ENCODE measurements at places on chromosomes 1 and 21.
A peak's percentile ranks its signal among the peaks of the same experiment; 100 is the strongest.

- DNase-seq = no peak
Measured at GRCh38 chr1:240027059-240027462, 64.6 kb upstream of the FMN2 start.

DNA sequence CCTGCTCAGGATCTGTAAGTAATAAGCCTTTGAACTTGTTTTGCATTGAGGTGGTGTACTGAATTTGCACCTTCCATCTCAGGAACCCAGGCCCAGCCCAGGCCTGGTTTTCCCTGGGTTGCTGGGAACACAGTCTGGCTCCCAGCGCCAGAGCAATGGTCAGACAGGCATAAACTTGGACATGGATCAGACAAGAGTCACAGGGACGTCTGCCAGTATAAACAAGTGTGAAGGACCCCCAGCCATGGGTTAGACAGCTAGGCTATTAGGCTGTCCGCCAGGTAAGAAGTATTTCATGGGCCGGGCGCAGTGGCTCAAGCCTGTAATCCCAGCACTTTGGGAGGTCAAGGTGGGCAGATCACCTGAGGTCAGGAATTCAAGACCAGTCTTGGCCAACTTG, 5.5 kb downstream of the IFNLR1 start:
- DNase-seq = no peak

- no peak for DNase-seq
Measured at GRCh38 chr1:216457356-216457755, 34.1 kb upstream of the USH2A start.

- DNase-seq = no peak
Measured at GRCh38 chr1:228170666-228171065, 5.1 kb downstream of the IBA57 start.

GRCh38 chr1:54335011-54335754, 71.0 kb downstream of the SSBP3 start:
- DNase-seq = no peak

DNA sequence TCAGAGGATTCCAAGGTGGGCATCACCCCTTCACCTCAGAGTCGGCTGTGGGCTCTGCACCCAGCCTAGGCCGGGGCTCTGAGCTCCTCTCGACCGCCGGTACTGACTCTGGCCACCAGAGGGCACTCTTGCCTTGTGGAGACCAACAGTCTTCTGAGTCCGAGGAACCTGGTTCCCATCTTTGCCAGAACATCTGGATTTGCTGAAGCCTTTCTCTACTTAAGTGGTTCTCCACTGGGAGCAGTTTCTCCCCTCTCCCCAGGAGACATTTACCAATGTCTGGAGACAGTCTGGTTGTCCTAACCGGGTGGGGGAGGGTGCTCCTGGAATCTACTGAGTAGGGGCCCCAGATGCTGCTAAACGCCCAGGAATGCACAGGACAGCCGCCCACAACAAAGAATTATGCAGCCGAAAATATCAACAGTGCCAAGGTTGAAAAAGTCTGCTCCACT, 9.4 kb downstream of the ETV3L start:
- DNase-seq = peak; percentile 72

- no peak for DNase-seq
Measured at GRCh38 chr1:83762039-83762365, 236.9 kb downstream of the TTLL7 start.

DNA sequence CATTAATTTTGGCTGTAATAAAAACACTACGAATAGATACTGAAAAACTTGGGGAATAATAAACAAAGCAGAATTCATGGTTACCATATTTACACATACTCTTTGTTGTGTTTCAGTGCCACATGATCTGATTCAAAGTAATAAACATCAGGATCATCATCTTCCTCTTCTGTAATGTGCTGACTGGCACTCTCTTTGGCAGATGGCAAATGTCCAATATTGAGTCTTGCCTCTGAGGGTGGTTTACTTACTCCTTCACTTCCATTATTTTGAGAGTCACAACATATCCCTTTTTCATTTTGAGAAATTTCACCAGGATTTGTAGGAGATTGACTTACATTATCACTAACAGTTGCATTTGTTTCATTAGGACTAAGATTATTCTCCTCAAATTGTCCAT, 50.7 kb downstream of the ZZZ3 start:
- no peak for DNase-seq

DNA sequence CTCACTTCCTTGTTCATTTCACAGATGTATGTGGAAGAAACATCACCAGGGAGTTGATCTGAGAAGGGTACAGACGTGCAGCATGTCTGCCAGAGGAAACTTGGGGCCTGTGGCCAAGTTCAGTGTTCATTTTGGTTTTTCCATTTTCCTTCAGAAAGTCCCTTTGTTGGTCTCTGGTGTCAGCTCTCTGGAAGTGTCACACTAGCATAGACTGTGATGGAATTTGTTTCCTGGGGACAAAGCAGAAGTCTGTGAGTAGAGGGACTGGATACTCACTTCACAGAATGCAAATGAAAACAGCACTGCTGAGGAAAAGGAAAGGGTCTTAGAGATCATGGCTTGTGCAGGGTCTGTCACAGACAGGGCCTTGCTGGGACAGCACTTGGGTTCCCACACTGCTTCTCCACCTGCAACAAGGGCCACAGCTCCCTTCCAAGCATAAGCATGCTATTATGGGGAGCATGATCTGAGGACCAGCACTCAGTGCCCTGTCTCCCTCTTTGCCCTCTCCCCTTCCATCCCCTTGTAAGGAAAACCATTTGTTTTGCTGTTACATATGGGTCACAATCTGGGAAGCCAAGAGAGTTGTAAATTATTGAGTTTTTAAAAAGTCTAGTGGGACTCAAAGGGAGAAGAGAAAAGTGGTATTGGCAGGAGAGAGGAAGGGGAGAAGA, 31.4 kb upstream of the CD84 start:
- DNase-seq = no peak

- DNase-seq = no peak
Measured at GRCh38 chr1:46041551-46041950, 90.9 kb downstream of the PIK3R3 start.

- DNase-seq = no peak
Measured at GRCh38 chr1:43066578-43066977, 105.5 kb downstream of the EBNA1BP2 start.

DNA sequence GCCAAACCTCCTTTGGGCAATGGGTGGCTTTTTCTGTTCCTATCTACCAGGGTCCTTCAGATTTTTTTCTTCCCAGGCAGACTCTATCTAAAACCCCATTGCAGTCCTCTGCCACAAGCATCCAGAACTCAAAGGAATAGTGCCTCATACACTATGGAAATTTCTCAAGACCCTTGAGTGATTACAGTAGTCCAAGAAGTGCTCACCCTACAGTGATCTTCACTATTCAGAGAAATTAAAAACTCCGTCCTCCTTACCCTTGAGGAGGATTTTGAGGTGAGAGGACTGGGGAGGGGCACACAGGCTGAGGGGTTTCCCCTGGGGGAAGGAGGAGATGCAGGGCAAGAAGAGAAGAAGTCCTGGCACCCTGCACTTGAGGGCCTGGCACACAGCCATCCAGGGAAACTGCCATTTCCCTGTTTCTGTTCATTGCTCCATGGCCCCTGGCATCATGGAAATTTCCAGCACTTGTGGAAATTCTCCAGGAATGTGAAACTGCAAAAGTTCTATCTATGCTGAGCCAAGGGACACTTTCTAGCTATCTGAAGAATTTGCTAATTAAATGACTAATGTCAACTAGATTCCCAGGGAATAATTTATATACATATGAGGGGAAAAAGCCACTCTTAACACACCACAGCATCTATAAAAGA, 102.5 kb upstream of the ATP1B1 start:
- no peak for DNase-seq

GRCh38 chr1:43507296-43508295, 23.1 kb upstream of the PTPRF start:
- no peak for DNase-seq

- no peak for DNase-seq
Measured at GRCh38 chr1:229169399-229169798, 101.5 kb upstream of the RAB4A start.

DNA sequence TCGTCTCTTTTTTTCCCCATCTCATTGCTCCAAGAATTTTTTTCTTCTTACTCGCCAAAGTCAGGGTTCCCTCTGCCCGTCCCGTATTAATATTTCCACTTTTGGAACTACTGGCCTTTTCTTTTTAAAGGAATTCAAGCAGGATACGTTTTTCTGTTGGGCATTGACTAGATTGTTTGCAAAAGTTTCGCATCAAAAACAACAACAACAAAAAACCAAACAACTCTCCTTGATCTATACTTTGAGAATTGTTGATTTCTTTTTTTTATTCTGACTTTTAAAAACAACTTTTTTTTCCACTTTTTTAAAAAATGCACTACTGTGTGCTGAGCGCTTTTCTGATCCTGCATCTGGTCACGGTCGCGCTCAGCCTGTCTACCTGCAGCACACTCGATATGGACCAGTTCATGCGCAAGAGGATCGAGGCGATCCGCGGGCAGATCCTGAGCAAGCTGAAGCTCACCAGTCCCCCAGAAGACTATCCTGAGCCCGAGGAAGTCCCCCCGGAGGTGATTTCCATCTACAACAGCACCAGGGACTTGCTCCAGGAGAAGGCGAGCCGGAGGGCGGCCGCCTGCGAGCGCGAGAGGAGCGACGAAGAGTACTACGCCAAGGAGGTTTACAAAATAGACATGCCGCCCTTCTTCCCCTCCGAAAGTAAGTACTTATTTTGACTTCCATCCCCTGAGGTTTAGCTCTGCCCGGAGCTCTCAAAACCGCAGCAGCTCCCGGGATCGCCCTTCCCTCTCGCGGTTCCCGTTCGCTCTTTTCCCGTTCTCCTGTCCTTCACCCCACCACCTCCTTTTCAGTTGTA, 1.5 kb downstream of the TGFB2 start:
- no peak for DNase-seq

DNA sequence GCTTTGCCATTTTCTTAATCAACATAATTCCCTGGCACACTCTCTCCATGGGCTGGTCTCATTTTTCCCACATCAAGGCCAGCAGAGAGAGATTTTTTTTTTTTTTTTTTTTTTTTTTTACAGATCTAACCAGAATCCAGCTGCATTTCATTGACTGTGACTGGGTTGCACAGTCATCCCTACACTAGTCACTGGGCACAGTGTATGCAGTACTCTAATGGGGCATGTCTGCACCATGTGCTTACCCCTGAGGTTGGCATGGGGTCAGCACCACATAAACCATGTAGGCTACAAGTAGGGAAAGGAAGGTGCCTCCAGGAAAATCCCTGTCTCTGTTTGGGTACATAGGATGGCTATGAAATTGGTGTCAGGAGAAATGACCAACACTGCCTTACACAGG, 64.1 kb upstream of the LRP8 start:
- no peak for DNase-seq

DNA sequence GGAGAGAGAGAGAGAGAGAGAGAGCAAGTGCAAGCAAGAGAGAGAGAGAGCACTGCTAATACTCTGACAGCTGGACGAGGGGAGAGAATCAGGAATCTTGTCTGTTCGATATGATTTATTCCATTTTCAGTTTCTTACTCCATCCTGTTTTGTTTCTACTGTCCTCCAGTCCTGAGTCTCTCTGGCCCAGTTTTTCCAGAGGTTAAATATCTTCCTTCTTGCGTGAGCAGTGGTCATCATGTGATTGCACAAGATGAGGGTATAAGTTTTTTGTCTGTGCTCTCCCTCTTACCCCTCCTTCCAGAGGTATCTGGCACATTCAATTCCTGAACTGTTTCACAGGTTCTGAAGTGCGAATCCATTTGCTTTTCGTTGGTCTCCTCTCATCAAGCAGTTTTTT, 16.8 kb downstream of the UBE2U start:
- no peak for DNase-seq

DNA sequence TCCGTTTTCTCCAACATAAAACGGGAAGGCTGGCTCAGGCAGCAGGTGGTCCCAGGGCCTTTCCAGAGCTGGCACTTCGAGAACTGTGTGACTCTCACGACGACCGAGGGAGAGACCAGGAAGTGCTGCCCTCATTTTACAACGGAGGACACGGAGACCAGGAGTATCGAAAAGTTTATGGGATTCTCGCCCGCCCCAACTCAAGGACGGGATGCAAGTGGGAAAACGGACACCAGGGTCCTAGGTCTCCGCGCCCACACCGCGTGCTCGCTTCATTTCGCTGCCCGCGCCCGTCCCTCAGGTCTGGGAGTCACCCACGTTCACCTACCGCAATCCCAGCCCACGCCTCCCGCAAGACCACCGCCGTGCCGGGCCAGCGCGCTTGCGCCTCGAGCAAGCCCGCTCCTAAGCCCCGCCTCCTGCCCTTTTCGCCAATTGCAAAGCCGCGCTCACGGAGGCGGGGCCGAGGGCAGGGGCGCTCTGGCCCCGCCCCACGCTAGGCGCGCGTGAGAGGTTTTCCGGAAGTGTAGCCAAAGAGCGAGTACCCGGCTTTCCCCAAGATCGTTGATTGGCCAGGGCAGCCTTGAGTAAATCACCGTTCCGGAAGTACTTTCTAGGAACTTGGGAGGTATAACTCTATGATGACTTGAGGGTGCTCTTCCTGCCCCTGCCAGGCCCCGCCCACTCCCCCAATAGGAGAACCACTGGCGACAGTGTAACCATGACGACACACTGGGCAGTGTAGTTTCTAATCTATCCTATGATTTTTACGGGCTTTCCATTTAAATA, at the start of gene PARS2:
Gene PARS2 (minus strand): TSS at position 391 of the 789 bp plus-strand sequence. CDS start 5,362 bp downstream, outside the sequence.
- peak; percentile 99 for DNase-seq

- no peak for DNase-seq
Measured at GRCh38 chr1:162487241-162487640, 10.4 kb upstream of the UHMK1 start.

DNA sequence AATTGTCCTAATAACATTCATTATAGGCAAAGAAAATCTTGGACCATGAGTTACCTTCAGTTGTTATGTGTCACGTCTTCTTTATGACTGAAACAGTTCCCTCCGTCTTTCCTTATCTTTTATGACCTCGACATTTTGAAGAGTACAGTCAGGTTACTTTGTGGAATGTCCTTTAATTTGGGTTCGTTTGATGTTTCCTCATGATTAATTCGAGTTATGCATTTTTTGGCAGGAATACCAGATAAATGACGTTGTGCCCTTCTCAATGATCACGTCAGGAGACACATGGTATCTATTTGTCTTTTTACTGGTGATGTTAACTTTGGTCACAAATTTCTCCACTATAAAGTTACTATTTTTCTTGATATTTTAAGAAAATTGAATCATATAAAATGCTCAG, 17.3 kb upstream of the KLF17 start:
- DNase-seq = no peak

DNA sequence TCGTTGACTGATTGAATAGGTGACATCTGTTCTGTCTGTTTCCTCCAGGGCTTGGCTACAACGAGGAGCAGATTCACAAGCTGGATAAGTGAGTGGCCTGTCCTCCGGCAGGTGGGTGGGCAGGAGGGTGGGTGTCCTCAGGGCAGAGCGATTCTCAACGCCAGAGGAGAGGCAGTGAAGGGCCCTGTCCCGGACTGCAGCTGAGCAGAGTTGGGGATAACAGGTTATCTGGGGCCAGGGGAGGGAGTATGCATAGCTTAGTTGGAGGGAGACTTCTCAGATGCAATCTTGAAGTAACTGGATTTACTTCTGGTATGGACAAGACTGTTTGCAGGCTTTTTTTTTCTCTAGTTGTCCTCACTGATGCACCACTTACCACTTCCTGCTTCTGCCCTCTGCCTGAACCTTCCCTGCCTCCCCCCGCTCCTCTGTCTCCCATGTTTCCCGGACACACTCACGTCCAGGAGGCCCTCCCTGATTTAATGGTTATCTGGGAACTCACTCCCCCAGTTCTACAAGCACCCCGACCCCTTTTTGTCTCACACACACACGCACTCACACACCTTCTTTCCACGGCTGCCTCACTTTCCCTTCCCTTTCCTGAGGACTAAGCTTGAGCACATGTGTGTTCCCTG, 16.4 kb upstream of the RASSF5 start:
- no peak for DNase-seq

GRCh38 chr1:206826394-206826793, 39.0 kb upstream of the IL20 start:
- DNase-seq = peak; percentile 86

- DNase-seq = no peak
Measured at GRCh38 chr1:66731170-66731865, 20.9 kb upstream of the DYNLT5 start.

GRCh38 chr1:3664700-3665375, 12.5 kb downstream of the TP73 start:
- DNase-seq = no peak

All from NCI-H187 treated with DMSO at 0.1 percent for 48 hours (cell line).